ENCODE measurements at places on chromosomes 12 and 14.

DNA sequence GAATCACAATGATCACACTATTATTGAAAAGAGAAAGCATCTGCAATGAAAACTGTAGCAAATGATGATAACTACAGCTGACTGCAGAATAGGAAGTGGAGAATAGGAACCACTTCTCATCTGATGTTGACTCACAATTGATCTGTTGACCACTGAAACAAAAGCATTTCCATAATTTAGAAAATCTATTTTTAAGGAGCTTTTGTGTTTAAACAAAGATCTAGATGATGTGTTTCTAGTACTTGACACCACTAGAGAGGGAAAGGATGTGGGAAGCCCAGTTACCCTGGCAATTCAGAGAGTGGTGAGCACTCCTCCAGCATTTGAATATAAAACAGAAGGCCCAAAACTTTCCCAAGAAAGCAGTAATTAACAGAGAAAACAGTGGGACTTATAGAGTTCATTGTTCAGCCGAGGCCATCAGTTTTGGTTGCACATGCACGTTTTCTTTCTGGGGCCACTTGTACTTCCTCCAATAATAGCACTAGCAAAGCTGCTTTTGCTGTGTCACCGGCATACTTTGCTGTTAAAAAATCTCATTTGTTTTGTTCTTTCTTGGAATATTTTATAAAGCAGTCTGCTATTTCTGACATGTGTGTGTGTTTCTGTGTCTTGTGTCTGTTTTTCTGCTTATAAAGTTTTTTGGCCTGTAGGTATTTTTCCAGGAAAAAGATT, 76.1 kb upstream of the HECTD1 start:
- DNase-seq, result no peak

GRCh38 chr14:55930016-55930784, 188.0 kb upstream of the PELI2 start:
- no peak for DNase-seq

- no peak for DNase-seq
Measured at GRCh38 chr14:55717621-55718020, 137.6 kb downstream of the KTN1 start.

DNA sequence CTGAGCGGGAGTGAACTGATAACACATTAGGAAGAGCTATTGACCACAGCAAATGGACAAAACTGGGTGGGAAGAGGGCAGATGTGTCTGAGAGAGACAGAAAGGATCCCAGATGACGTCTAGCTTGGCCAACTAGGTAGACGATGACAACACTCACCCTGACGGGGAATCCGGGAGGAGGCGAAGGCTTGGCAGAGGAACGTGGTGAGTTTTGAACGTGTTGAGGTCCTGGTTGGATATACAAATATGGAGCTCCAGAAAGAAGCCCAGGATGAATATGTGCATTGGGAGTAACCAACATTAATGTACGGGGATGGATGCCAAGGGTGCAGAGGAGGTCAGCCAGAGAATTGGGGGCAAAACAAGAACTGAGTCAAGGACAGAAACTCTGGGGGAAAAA, 60.7 kb downstream of the DPF3 start:
- no peak for DNase-seq

- no peak for DNase-seq
Measured at GRCh38 chr14:32324601-32325000, 4.5 kb upstream of the AKAP6 start.

DNA sequence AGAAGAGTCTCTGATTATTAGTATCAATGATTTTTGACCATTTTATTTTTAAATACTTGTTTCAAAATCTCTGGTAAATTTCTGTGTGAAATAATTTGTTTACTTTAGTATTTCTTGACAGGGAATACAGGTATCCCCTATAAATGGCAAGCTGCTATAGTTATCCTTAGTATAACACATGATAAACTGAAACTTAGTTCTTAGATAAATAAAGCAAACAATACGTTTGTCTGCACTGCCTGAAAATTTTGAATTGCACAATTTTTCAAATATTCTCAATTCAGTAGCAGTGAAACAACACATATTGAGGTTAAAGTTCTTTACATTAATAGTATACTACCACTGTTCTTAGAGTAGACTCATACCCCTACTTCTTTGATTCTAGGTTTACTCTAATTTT, 26.9 kb downstream of the CNOT2 start:
- DNase-seq, result no peak

- no peak for DNase-seq
Measured at GRCh38 chr12:5798242-5799015, 146.6 kb downstream of the ANO2 start.

GRCh38 chr12:49983892-49984291, 11.1 kb downstream of the AQP6 start:
- no peak for DNase-seq

DNA sequence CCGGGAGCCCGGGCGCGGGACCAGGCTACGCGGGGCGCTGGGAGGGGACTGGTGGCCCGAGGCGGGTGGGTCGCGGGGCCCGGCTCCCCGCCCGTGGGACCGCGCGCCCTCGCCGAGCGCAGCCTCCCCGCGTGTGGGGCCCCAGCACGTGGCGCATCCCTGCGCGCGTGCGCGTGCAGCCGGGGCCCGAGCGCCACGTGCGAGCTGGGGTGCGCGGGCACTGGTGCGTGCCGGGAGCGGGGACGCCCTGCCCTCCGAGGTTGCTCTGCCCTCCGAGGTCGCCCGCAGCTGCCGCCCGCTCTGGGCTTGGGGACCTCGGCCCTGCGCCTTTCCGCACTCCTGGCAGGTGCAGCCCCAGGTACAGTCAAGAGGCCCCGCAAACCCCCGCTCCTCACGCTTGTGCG, 365 bp upstream of the CCDC88C start:
- no peak for DNase-seq

- DNase-seq, result no peak
Measured at GRCh38 chr14:74580275-74580672, 31.8 kb downstream of the LTBP2 start.

- no peak for DNase-seq
Measured at GRCh38 chr12:3461391-3461790, 29.6 kb upstream of the PRMT8 start.

DNA sequence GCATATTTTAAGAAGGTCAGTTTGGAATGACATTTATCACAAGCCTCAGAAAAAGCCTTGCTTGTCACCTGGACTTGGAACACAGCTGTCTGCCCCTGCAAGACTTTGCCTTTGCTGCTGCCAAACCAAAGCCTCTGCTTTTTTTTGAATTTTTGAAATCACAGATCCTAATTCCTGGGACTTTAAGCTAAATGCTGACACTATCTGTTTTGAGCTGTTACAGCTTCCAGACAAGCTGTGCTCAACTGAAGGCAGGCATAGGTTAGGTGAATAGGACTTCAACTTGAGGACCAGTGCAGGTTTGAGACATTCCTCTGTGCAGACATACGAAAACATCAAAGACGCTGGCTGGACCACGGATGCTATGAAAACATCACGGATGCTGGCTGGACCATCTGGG, 11.3 kb upstream of the CDKN3 start:
- no peak for DNase-seq

GRCh38 chr12:54590978-54591591, 2.6 kb upstream of the PPP1R1A start:
- no peak for DNase-seq

- DNase-seq, result no peak
Measured at GRCh38 chr12:11658791-11659190, 9.3 kb downstream of the ETV6 start.

GRCh38 chr14:46432516-46432915, 219.1 kb downstream of the RPL10L start:
- DNase-seq, result no peak

DNA sequence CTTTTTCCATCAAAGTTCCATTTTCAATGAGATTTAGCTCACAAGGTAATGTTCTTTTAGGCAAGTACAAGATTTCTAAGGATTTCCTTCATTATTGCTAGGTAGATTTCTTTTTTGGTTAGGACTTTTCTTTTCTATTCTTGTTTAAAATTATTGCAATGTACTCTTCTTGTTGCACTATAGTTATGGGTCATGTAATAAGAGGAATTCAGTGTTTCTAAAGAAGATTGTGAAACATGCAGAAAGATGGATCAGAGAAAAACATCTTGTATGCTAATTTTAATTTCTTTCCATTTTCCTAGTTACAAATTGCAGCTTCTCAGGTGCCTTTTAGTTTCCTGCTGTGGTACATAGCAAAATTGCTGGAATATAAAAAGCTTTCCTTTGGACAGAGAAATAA, 56.1 kb downstream of the BTG1 start:
- DNase-seq, result no peak

DNA sequence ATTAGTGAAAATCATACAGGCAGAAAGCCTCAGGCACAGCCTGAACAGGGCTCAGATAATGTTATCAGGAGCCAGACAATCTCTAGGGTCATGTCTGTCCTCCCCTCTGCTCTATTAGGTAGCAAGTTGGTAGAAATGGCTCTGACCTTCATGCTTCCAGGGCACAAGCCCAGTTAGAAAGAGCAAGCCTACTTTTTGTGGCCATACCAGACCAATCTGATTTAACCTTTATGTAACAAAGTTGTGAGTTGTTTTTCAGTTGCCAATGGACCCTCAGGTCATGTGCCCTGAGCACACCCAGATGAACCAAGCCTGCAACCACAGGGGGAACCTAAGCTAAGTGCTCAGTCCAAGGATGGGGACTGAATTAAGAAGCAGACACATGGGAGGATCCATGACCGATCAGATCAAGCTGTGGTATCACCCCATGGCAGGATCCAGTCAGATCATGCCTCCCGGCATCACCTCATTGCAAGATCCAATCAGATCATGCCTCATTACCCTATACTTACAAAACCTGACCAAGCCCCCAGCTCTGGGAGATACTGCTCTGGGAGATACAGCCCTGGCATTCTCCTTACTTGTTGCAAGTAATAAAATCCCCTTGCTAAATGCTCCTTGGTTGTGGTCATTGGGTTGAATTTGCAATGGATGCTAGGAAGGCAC, 18.8 kb upstream of the HIGD1C start:
- no peak for DNase-seq

GRCh38 chr14:73743431-73743931, 29.3 kb upstream of the PNMA1 start:
- peak; percentile 58 for DNase-seq

- peak; percentile 98 for DNase-seq
Measured at GRCh38 chr12:52050758-52051541, at the start of gene NR4A1. Gene NR4A1 (plus strand): TSS chr12:52051442. CDS start chr12:52054329, 2,887 bp downstream.

DNA sequence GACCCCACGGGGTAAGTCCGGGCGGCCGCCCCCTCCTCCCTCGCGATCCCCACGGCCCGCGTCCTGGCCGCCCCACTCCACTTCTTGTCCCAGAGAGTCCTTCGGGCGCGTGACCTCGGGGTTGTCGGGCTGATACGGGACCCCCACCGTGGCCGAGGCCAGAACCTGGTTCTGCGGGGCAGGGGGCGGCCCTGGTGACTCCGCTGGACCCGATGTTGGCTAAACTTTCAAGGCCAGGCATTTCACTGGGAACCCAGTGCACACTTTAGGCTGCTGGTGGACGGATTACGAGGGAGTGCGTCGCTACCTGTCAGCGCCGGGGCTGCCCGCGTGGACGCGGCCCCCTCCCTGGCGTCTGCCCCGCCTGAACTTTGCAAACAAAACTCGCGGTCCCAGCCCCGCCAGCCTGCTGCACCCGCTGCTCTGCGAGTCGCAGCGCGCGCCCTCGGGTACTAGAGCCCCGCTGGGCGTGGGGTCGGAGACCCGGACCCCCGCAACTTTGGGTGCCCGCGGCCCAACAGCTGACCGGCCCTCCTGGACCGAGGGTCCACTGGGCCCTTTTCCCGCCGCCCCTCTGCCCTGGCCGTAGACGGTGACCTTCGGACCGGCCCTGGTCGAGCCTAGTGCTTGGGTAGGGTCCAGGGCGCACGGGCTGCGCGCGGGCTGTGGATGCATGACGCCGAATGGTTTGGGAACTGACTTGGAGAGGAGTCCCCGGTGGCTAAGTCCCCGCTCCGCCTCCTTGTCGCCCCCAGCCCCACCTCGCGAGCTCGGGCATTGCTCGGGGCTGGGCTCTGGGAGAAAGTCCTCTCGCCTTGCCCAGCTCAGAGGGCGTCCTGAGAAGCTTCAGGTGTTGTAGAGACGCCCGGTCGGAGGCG, 624 bp downstream of the RIN3 start:
- peak; percentile 61 for DNase-seq

DNA sequence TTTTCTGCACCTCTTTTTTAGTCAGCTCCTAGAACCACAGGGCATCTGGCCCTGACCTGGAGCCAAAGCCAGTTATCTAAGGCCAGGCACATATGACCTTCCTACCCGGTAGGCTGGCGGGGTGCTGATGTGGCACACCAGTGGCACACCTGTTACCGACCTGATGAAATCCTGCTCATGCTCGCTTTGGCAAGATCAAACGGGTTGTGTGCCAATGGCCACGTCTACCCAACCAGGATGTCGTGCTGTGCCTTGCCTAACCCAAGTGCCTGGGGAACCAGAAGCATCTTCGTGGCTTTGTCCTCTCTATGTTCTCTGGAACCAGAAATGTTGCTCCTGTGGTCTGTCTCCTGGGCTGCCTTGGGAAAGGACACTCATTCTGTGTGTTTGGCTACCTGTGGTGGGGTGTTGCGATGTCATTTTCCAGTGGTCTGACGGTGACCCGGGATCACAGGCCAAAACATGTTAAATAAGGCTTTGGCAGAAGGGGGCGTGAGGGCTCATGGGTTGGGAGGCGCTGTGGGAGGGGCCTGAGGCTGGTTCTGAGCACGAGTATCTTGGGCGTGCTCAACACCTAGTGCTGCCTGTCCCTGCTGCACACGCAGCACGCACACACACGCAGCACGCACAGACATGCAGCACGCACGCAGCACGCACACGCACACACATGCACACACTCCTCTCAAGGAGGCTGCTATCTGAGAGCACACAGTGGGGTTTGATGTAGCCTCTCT, 27.9 kb downstream of the CCNK start:
- DNase-seq, result no peak

DNA sequence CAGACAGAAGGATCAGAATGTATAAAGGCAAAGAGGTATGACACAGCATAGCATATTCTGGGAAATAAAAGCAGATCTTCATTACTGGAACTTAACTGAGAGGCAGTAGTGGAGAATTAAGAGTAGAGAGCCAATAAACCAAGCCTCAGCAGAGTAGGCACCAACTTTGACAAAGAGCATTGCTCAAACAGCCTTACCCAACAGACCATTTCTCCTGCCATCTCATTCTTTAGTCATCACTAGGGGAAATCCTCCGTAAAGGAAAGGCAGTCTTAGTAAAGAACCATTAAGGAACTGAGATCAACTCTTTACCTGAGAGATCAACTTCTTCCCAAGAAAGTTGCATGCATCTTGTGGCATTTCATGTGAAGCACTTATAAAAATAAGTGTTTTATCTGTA, 36.6 kb downstream of the SENP1 start:
- DNase-seq, result no peak

DNA sequence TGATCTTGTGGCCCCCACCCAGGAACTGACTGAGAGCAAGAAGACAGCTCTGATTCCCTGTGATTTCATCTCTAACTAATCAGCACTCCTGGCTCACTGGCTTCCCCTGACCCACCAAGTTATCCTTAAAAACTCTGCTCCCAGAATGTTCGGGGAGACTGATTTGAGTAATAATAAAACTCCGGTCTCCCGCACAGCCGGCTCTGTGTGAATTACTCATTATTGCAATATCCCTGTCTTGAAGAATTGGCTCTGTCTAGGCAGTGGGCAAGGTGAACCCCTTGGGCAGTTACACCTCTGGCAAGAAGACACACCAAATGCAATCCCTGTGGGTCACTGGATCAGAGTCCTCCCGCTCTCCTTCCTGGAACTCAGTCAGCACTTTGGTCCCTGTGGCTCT, 21.3 kb downstream of the SLC7A7 start:
- no peak for DNase-seq

- DNase-seq, result no peak
Measured at GRCh38 chr14:80784820-80785219, 156.7 kb downstream of the CEP128 start.

- DNase-seq, result no peak
Measured at GRCh38 chr14:79373451-79373850, 837.9 kb downstream of the DIO2 start.

GRCh38 chr14:32762886-32763285, 175.8 kb upstream of the NPAS3 start:
- DNase-seq, result no peak

Data from GM20000 (cell line).